NCI-H1436 treated with DMSO at 0.1 percent for 48 hours (cell line): ENCODE measurements at places on chromosomes 11 and 22.

GRCh38 chr11:6927030-6927617 is 898 bp downstream of the ZNF215 start:
- DNase-seq = no peak

DNA sequence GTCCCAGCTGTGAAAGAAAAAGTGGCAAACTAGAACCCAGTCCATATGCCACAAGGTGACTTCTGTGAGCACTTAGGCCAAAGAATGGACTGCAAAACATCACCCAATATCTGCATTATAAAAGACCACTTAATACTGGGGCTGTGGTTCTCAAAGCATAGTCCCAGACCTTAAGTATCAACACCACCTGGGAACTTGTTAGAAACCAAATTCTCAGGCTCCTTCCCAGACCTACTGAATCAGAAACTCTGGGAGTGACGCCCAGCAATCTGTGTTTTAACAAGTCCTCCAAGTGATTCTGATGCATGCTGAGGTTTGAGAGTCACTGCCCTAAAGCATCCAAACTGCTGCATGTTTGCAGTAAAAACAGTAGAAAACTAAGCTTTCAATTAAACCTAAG is 81.3 kb downstream of the SERGEF start:
- no peak for DNase-seq

- no peak for DNase-seq
Measured at GRCh38 chr11:3860375-3860774, 4.9 kb downstream of the STIM1 start.

- DNase-seq = no peak
Measured at GRCh38 chr11:60482361-60482760, 10.2 kb upstream of the MS4A12 start.

DNA sequence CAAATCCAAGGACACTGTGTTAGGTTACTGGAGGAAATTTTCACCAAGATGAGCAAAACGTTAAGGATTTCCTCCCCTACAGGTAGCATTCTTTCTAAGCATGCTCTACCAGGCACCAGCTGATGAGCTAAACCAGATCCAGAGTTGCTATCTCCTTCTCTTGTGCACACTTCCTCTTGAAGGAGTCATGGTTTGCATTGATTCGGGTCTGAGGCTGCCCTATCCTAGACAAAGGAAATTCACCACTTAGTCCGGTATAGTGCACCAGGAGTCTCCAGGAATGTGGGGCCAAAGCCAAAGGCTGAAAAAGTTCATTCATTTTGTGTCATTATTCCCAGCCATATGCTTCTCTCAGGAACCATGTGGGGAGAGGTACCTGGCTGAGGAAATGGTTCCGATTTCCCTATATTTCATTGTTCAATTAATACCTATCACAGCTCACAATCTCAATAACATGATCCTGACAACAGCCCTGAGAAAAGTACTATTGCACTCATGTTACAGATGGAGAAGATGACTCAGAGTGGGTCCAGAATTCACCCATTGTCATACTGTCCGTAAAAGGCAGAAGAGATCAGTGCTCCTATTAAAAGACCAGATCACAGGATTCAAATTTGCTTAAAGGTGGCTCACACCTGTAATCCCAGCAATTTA is 39.1 kb downstream of the SLC35F2 start:
- DNase-seq = no peak

DNA sequence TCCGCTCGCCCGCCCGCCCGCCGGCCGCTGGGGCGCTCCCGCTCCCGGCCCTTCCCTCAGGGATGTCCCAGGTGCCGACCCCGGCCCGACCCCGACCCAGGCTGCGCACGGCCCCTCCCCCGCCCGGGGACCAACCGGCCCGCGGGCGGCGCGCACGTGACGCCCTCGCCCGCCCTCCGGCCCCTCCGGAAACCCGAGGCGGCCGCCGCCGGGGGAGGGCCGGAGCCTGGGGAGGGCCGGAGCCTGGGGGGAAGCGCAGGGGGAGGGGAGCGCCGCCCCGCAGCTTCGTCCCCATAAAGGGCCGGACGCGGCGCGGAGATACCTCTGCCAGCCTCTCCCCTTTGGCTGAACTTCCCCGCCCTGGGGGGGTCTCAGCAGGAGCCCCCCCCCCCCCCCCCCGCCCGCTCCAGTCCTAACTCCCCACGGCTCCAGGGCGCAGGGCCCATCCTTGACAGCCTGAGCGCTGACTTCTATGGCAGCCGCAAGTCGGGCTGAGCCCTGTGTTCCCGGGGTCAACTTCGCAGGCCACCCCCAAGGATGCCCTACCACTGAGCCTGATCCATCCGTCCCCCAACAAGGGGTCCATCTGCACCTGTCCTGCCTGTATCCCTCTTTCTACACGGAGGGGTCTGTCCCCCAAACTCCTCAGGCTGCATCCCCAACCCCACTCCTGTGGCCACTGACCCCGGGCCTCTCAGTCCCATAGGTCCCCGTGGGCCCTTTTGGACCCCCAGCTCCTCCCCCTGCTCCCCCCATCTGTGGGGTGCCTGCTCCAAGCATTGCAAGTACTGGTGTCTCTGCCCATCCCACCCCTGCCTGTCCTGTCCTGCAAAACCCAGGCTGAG is at the start of gene MAPK12:
MAPK12 (minus strand) TSS at position 69 of the 845 bp plus-strand sequence. CDS start 174 bp downstream, outside the sequence.
- DNase-seq = no peak

GRCh38 chr11:12200991-12201985 is 90.9 kb downstream of the MICAL2 start:
- DNase-seq = no peak

DNA sequence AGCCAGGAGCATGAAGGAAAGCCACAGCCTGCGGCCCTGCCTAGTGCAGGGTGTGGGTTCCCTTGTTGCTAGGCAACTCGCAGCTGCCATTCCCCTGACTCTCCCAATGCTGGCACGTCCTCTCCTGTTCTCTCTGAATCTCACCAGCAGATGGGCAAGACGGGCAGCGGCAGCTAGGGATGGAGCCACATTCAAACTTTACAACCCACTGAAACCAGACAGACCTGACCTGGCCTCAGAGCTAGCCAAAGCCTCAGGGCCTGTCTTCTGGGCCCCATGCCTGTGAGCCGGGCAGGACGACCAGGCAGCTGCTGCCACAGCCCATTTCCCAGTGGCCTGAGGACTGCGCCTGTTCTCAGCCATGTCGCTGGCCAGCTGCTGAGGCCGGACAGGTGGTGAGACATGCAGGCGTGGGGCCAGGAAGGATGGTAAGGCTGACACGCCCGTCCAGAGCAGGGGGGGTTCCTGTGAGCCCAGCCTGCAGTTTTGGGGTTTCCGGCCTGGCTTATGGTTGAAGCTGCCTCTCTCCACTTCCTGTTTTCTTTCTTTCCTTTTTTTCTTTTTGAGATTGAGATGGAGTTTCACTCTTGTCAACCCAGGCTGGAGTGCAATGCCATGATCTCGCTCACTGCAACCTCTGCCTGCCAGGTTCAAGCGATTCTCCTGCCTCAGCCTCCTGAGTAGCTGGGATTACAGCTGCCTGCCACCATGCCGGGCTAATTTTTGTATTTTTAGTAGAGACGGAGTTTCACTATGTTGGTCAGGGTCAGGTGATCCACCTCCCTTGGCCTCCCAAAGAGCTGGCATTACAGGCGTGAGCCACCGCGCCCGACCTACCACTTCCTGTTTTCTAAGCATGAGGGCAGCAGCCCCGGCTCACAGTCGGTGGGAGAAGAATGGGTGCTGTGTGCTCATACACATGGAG is 4.1 kb downstream of the SUN2 start:
- no peak for DNase-seq

- no peak for DNase-seq
Measured at GRCh38 chr11:2529636-2530035, 84.8 kb downstream of the KCNQ1 start.

DNA sequence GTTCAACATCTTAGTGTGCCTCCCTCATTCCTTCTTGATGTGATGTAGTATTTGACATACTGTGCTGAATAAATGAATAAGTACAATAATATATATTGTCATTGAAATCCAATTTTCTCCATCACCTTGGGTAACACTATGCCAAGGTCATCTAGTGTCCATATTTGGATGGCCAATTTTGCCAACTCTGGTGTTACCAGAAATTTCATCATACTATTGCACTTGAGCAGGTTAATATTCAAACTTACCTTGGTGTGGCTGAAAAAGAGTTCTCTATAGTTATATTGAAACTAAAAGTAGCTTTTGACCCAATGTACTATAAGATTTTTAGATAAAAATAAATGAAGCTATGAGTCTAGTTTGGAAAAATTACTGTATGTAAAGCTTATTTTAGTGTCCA is 98.2 kb upstream of the SLC6A5 start:
- no peak for DNase-seq

DNA sequence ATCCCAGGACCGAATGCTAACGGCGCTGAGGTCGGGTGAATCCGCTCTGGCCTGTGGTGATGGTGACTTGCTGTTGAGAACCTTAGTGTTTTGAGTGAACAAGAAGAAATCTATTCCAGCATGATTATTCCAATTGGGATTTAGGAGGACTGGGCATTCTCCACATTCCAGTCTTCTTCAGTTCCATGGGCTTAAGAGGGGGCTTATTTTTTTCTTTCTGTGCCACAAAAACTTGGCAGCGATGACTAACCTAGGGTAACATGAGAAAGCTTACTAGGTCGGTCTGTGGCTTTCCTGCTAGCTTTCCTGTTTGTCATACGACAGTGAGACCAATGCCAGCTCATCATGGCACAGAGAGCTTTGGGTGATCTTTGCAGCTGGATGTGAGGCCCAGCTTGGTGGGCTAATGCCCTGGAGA is 62.9 kb upstream of the ATXN10 start:
- DNase-seq = no peak

DNA sequence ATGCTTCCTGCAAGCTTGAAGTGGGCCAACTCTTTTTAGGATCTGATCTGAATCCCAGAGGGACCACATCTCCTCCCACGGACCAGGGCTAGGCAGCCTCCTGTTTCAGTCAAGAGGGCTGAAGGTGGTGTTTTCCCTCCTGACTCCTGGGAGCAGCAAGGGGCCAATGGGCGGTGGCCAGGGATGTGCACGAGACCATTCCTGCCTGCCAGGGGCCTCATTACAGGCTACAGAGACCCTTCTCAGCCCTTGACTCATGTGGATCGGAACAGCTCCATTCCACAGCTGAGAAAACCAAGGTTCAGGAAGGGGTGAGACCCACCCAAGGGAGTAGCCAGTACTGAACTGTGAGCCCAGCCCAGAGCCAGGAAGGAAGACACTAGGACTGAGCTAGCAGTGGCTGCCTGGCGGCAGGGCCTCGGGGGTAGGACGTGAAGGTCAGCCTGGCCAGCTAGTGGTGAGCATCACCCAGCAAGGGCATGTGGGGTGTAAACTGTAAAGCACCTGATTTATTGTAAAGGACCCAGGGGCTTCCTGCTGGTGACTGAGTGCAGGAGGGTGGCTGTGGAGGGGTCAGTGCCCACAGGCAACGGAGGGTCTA is 3.4 kb upstream of the P2RY6 start:
- no peak for DNase-seq

DNA sequence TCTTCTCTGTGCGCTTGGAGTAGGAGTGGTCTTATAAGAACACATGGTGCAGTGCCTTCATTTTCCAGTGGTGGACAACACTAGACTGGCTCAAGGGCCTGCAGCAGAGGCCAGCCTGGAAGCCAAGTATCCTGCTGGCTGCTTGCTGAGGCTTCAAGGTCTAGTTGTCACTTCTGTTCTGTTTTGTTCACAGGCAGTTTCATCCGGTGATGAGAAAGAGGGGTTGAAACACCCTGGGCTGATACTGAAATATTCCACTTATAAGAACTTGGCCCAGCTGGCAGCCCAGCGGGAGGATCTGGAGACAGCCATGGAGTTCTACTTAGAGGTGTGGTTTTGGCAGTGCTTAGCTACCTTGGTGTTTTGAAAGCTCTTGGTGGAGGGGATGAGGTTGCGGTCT is 29.8 kb downstream of the CABIN1 start:
- no peak for DNase-seq

GRCh38 chr11:71163371-71163770 is 89.0 kb downstream of the SHANK2 start:
- no peak for DNase-seq

DNA sequence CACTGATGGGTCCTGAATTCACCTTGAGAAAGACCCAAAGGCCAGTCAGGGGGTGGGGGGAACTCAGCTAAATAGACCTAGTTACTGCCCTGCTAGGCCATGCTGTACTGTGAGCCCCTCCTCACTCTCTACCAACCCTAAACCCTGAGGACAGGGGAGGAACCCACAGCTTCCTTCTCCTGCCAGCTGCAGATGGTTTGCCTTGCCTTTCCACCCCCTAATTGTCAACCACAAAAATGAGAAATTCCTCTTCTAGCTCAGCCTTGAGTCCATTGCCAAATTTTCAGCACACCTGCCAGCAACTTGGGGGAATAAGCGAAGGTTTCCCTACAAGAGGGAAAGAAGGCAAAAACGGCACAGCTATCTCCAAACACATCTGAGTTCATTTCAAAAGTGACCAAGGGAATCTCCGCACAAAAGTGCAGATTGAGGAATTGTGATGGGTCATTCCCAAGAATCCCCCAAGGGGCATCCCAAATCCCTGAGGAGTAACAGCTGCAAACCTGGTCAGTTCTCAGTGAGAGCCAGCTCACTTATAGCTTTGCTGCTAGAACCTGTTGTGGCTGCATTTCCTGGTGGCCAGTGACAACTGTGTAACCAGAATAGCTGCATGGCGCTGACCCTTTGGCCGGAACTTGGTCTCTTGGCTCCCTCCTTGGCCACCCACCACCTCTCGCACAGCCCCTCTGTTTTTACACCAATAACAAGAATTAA is 2.4 kb upstream of the TTC36 start:
- no peak for DNase-seq

DNA sequence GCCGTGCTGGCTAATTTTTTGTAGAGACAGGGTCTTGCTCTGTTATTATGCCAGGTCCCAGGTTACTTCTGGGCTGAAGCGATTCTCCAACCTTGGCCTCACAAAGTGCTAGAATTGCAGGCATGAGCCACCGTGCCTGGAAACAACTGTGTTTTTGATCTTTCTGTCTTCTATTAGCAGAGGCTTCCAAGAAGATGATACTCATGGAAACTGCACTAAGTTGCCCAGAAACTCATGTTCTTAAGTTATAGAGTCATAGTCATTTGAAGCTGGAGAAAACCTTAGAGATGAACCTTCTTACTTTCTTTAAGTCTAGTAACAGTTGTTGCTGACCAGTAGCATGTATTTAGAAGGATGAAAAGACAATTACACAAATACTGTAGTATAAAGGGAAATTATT is 37.1 kb upstream of the HSPA8 start:
- DNase-seq = no peak
